ENCODE measurements at places on chromosomes 3 and 15.

- no peak for DNase-seq
Measured at GRCh38 chr3:178043084-178043483, 493.2 kb upstream of the KCNMB2 start.

DNA sequence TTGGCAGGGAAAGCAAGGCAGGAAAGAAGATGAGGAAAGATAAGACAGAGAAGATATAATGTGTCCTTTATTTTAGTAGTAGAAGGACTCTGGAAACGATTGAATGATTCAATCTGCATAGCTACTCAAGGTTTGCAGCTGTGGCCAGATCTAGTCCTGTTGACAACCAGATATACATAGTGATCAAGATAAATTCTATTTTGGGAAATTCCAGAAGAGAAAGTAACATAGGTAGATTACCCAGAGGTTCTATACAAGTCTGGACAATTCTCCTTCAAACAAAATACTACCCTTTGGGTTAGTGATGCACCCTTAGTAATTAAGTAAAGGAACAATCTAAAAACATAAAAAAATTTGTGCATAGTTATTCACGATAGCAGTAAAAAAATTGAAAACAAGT is 9.4 kb downstream of the TERC start:
- no peak for DNase-seq

- peak; percentile 62 for DNase-seq
Measured at GRCh38 chr3:183253528-183254486, 754 bp downstream of the B3GNT5 start.

GRCh38 chr3:72906154-72906553 is 18.3 kb downstream of the GXYLT2 start:
- no peak for DNase-seq

DNA sequence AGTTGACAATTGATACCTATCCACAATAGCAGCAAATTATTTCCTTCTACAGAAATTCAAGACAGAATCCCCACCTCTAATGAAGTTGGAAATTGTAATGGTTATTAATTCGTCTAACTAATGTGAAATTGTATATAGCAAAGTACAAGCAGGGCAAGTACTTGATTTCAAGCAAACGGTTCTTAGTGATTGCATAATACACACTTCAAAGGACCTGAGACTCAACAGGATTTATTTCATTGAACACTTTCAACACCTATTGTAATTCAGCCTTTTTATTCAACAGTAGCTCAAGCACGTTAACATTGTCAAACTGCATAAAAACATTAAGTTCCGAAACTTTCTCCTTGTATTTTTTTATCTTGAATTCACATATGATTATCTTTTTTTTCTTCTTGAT is 40.2 kb upstream of the AGTR1 start:
- no peak for DNase-seq

- no peak for DNase-seq
Measured at GRCh38 chr3:166957121-166957520, 423.0 kb downstream of the ZBBX start.

GRCh38 chr15:69602921-69603320 is 150.3 kb downstream of the RPLP1 start:
- no peak for DNase-seq

DNA sequence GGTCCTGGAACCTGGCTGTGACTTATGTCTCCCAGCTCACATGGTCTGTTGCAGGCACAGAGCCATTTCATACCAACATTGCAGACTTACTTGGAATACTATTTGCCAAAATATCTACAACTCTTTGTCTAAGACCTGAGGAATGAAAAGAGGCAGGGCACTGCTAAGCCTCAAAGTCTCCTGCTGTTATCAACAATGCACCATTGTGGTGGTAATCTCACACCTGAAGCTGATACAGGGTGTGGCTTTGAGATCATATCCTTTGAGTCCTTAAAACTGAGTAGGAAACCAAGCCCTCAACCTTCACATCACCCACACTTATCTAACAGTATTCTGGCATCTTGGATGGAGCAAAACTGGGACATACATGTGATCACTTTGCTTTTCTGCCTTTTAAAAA is 782.0 kb downstream of the EPHA3 start:
- no peak for DNase-seq

DNA sequence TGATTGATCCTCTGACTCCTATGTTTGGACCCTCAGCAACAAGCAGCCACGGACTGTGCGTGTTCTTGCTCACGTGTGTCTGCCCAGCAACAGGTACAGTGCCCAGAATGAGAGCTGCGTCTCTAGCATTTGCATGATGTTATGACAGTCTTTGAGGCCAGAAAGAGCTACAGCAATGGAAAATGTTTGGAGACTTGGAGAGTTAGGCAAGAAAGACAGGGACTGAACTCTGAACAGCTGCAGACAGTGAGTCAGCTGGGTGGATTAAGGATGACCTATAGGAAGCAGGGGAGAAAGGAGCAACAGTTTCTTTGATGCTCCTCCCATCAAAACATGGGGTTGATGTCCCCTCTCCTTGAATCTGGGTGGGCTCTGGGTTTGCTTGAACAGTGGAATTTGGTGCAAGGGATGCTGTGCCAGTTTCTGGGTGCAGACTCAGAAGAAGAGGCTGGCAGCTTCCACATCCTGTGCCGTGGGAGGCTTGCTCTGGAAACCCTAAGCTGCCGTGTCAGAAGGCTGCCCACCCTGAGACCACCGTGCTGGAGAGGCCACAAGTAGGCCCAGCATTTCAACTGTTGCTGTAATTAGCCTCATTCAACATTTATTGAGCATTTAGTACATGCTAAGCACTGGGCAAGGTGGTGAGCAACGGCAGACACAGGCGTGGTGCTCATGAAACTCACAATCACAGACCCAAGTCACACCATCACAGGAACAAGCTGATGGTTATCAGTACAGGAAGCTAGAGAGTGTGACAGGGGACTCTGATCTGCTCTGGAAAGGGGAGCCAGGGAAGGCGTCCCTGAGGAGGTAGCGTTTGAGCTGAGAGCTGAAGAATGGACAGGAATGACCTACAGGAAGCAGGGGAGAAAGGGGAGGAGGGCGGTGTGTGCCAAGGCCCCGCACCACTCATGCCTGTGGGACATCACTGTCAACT is 21.7 kb downstream of the CCR9 start:
- no peak for DNase-seq

GRCh38 chr15:88791637-88792036 is 11.6 kb upstream of the ACAN start:
- DNase-seq, result no peak

DNA sequence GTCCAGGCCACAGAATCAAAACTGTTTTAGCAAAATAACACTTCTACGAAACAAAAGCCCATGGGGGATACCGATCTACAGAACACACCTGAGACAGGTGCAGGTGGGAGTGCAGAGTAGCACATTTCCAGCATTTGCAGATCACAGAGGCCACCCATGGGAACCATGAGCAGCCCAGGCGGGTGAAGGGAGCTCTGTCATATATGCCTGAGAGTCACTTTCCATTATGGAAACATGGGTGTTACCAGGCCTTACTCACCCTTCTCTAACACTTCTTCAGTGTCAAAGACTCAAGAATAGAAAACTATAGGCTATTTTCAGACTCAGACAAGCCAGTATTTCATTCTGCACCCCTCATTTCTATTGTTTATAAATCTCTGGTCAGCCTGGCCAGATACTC is 3.5 kb downstream of the PLA1A start:
- DNase-seq, result no peak

DNA sequence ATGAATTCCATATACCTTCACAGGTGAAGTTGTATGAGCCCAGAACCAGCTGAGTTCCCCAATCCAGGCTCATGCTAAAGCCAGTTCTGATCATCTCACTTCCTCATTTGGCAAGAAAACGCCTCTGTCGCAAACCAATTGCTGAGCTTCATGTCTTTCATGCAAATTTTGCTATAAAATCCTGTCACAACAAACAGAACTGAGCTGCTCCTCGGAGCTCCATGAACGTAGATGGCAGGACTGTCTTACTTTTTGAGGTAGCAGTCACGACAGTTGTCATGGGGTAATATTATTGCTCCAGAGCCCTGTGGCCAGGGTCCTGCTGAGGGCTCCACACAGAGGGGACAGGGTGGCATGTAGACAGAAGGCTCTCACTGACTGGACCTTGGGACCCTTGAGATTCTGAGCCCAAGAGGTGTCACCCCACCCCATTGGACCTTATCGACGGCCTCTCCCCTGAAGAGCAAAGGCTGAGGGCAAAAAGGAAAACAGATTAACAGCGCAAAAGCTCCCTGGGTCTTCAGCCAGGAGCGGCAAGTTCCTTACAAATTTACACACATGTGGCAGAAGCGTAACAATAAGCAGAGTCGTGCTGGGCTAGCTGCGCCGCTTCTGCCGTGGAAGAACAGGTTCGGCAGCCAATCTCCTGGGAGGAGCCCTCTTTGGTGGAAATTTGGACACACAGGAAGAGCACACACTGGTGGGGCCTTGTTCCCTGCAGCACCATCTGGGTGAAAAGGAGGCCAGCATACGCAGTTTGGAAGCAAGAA is 249.2 kb downstream of the OPA1 start:
- DNase-seq, result peak; percentile 43

DNA sequence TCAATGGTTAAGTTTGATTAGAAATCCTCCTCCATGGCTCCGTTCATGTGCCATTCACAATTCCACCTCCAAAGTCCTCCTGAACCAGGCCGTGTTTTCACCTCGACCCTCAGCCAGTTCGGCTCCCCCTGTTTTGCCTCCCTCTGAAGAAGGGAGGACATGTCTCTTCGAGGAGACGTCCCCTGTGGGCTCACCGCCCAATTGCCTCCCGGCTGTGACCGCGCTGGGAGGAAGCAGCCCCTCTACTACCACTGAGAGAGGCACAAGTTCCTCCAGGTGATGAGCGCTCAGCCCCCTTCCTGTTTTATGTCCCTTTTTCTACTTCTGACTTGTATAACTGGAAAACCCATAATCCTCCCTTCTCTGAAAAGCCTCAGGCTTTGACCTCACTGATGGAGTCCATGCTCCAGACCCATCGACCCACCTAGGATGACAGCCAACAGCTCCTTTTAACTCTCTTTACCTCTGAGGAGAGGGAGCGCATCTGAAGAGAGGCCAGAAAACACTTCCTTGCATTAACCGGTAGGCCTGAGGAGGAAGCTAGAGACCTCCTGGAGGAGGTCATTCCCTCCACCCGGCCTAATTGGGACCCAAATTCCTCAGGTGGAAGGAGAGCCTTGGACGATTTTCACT is 4.7 kb downstream of the DET1 start:
- DNase-seq, result no peak

- DNase-seq, result no peak
Measured at GRCh38 chr3:58585994-58586393, 8.8 kb upstream of the FAM107A start.

GRCh38 chr3:155385896-155386625 is 92.6 kb upstream of the STRIT1 start:
- no peak for DNase-seq

DNA sequence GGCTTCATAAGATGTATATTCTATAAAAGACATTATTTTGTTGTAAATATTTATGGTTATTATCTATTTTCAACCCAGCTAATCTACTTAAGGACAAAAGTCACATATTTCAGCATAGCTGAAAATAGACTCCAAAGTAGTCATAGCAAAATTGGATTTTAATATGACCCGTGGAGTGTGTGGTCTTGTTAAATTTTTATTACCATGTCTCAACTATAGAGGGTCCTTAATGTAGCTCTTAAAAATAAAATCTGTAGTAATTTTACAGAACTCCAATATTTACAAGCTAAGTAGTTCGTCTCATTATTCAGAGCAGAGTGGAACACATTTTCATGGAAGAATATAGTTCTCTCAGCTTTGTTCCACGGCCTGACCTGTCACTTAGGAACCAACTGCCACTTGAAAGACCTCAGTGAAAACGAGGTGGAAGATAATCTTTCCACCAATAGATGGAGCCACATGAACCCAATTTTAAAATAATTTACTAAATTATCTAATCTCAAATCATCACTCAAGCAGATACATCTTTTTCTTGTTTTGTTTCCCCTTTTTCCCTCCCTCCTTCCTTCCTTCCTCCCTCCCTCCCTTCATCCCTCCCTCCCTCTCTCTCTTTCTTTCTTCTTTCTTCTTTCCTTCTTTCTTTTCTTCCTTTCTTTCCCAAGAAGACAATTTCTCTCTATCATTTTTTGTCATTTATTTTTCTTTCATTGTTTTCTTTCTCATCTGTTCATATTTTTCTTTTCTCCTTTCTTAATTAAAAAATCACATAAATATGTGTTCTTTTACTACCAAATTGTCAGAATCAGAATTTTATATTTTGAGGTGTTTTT is 97.2 kb downstream of the CLDN1 start:
- DNase-seq, result peak; percentile 41

DNA sequence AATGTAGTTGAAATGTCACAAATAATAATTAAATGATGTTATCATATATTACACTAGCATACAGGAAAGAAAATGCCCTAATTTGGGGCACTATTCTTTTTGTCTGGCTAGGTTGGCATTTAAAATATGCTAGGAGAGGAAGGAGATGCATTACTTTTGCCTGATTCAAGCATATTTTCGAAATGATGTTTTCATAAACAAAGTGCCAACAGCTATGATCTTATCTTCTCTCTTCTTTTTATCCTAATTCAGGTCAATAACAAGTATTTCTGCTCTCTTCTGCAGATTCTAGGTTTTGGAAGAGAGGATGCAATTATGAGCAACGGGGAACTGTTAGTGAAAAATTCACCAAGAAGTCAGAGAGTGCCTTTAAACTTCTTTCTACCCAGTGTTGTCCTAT is 55.8 kb upstream of the NR2F2 start:
- DNase-seq, result no peak

GRCh38 chr15:63196842-63197241 is 7.4 kb downstream of the RAB8B start:
- no peak for DNase-seq

DNA sequence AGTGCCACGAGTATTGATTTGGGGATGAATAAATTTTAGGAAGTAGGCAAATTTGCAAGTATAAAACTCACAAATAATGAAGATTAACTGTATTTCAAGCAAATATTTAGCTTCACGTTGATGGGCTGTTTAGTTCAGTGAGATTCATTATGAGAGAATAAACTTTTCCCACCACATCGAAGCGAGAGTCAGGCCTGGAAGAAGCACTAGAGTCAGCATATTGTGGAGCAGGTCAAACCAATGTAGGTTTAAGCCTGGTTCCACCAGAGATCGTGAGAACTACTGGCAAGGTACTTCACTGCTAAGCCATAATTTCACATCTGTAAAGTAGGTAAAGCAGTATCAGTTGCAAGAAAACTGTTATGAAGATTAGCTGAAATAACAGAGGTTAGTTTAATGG is 22.3 kb downstream of the WDR49 start:
- no peak for DNase-seq

Data from Ammon's horn (tissue), 1 donor.